ENCODE measurements at places on chromosomes 13 and 19. TPM values are rescaled to one million over a fixed set of nuclear protein-coding genes. Genes with fewer than 3 reads are reported as not detected.

DNAAF3 gene
- 0.44 TPM for total RNA-seq

AMH gene
- 1.5 TPM for total RNA-seq

NCR1 gene
- total RNA-seq = not detected

ZC3H4 gene
- total RNA-seq = 11.2 TPM

LRP3 gene
- total RNA-seq = 2.1 TPM
